Activated CD4-positive, alpha-beta T cell treated with anti-CD3 and anti-CD28 coated beads, Interleukin-2, amount 10 ng/mL, durations not matched to agents 24 days and 14 days (primary cell): ENCODE measurements at places on chromosomes 2 and 18. TPM values are rescaled to one million over a fixed set of nuclear protein-coding genes. Genes with fewer than 3 reads are reported as not detected.

The CHST10 gene
- total RNA-seq: 6.6 and 8.0 TPM in 2 replicates

The ANKRD30B gene
- not detected in 2 replicates for total RNA-seq

The TRIM43 gene
- not detected in 2 replicates for total RNA-seq

The OTOS gene
- total RNA-seq: not detected in 2 replicates

The TRABD2A gene
- total RNA-seq: 56.3 and 59.6 TPM in 2 replicates

DNA sequence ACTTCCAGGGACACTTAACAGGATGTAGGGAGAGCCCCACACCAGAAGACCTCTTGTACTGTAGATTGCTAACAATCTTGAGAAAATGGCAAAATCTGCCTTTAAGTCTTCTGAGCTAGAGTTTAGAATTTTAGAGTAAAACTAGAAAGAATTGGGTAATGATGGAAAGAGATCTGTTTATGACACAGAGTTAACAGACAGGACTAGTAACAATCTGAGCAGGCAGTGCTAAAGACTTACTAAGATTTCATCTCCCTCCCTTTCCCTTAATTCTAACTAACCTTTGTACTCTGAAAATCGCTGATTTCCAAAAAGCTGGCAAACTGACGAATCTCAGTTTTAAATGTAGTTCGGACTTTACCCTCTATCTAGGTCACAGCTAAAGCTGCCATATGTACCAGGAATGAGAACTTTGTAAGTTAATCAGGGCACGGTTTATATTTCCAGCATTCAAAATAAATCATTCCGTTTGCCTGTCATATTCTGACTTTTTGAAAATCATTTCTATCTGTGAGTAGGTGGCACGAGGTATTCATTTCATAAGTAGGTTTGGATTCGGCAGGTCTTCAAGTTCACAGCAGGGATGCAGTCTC lies 256.5 kb upstream of the EPAS1 start:
- DNase-seq: no peak

DNA sequence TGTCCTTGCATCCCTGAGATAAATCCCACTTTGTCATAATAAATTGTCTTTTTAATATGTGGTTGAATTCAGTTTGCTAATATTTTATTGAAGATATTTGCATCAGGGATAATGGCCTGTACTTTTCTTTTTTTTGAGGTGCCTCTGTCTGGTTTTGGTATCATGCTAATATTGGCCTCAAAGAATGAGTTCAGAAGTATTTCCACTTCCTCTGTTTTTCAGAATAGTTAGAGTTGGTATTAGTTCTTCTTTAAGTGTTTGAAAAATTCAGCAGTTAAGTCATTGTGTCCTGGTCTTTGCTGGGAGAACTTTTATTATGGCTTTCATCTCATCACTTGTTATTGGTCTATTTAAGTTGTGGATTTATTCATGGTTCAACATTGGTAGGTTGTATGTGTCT lies 464.1 kb upstream of the CRIM1 start:
- no peak for DNase-seq

DNA sequence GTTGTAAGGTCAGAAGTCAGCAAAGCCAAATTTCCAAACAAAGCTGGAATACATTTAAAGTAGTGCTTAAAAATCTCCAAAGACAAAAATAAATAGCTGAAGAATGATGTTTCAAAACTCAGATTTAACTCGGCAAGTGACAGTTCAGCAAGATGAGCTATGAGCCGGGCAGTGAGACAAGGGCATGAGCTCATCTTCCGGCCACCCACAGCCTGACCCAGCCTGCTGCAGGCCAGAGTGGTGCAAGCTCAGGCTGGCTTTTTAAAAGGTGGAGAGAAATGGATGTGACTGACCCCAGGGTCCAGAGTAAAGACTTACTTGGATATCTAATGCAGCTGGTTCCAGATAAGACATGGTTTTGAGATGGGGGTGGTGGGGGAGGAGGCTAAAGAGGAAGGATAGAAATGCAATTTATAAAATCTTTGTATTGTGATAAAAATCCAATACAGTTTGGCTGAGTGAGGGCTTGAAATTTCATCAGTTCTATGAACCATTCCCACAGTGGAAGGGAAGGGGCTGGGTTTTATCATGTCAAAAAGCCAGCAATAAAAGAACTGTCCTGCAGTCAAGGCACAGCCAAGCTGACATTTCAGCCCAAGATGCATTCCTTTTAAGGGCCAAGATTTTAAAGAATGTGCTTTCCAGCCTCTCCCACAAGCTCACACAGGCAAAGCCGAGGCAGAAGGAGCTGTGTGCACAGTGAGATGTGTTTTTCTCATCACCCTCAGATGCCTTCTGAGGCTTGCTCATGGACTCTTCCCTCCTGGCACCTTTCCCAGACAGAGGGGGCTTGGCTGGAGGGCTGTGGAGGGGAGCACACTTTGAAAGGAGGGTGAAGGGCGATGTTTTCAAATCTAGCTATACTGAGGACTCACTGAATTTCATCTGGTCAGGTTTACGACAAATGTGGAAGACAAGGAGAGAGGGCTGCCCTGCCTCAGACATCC lies 97.9 kb upstream of the KLHL29 start:
- no peak for DNase-seq

DNA sequence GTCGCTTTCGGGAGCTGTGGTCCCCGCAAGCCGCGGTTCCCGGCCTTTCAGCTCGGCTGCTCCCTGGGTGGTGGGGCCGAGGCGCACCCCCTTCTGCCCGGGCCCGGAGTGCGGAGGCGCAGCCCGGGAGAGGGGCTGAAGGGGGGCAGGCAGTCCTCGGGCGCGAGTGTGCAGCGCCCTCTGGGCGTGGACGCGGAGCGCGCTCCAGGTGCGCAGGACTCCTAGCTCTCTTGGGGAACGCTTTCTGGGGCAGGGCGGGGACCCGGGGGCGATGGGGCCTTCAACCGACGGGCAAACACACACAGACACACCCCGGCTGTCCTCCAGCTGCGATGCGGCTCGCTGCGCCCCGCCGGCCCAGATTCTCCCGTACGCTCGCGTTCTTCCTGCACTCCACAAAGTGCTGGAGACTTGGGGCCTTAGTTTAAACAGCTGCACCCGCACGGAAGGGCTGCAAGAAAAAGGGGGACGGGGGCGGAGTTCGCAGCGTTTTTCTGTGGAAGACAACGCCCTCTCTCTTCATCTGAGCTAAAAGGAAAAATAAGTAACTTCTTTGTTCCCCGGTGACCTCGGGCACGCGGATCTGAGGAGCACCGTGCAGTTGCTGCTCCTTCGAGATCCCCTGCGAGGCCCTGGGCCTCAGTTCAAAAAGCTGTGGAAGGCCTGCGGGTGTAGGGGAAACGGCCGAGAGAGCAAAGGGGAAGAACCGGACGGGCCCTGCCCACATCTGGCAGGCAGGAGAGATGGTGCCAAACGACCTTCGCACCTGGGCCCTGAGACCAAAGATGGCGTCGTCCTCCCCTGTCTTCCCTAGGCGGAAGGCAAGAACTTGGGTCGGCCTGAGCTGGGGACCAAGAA lies 593 bp upstream of the SDC1 start:
- peak; percentile 83 for DNase-seq

- no peak for DNase-seq
Measured at GRCh38 chr2:153953761-153954160, 82.0 kb downstream of the GALNT13 start.

DNA sequence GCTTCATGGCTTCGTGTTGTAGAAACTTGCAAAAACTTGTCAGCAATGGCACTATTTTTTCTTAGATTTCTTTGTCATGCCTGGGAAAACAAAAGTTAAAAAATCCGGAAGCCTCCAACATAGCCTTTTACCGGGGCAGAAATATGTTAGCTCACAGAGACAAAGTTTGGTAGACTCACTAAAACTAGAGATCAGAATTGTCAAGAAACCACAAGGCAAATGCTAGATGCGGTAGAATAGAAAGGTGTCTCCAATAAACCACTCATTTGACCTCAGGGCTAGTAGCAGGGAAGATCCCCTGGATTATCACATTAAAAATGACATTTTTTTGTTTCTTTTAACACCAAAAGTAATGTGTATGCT lies 405 bp downstream of the CASP10 start:
- peak; percentile 66 for DNase-seq
